Anterior cingulate cortex (tissue), 58 donors: ENCODE measurements at places on chromosomes 12 and 14.

GRCh38 chr12:34343766-34344165 is 321.5 kb downstream of the ALG10 start:
- no peak for DNase-seq

DNA sequence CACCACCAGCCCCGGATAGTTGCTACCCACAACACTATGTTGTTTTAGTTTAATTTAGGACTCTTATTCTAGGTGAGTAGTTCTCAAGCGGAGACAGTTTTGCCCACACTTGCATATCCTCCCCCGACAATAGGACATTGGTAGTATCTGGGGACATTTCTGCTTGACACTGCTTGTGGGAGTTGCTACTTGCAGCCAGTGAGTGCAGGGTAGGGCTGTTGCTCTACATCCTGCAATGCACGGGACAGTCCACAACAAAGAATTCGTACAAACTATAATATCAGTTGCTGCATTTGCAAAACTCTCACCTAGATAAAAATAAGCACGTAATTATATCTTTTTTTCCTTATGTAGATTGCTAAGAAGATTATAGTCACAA is 111.8 kb upstream of the DNM1L start:
- DNase-seq = no peak

GRCh38 chr12:6866920-6867412 is 365 bp upstream of the TPI1 start:
- no peak for DNase-seq

- no peak for DNase-seq
Measured at GRCh38 chr12:111251058-111251730, 117.7 kb downstream of the PHETA1 start.

DNA sequence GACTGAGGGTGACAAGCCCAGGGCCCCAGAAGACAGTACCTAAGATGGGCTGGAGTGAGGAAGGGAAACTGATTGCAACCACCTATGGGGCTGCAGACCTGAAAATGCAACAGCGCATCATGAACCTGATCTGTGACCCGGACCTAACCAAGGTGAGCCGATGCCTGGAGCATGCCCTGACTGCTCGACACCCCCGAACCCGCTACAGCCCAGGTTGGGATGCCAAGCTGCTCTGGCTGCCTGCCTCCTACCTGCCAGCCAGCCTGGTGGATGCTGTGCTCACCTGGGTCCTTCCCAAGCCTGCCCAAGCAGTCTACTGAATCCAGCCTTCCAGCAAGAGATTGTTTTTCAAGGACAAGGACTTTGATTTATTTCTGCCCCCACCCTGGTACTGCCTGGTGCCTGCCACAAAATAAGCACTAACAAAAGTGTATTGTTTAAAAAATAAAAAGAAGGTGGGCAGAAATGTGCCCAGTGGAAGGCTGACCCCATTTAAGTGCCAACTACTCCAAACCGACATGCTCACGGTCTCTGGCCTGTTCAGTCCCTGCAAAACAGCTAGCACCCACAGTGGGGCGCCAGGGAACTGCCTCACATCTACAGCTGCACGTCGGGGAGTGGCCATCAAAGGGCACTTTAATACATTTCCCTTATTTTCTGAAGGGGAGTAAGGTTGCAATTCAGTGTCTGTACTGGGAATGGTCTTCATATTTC is 4.2 kb downstream of the RDH5 start:
- DNase-seq = peak; percentile 45

- no peak for DNase-seq
Measured at GRCh38 chr14:47328376-47328775, 347.0 kb downstream of the MDGA2 start.

DNA sequence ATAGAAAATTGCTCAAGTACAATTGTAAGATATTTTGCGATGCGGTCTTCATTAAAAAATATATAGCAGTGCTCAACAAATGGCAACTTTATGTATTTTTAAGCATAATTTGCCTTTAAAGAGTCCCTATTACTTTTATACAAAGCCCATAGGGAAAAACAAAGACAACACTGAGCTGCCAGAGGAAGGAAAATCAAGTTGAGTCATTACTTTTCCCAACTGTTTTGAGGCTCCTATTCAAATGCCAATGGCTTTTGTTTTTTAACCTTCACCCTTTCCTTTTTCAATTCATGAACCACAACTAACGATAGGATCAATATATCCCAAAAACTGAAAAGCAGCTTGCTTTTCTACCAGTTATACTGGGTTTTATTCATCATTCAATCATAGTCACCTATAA is 157.6 kb upstream of the PLEKHA5 start:
- DNase-seq = no peak

- no peak for DNase-seq
Measured at GRCh38 chr14:77083082-77083481, 15.0 kb upstream of the CIPC start.

- DNase-seq = no peak
Measured at GRCh38 chr12:67804168-67804567, 155.6 kb downstream of the DYRK2 start.

DNA sequence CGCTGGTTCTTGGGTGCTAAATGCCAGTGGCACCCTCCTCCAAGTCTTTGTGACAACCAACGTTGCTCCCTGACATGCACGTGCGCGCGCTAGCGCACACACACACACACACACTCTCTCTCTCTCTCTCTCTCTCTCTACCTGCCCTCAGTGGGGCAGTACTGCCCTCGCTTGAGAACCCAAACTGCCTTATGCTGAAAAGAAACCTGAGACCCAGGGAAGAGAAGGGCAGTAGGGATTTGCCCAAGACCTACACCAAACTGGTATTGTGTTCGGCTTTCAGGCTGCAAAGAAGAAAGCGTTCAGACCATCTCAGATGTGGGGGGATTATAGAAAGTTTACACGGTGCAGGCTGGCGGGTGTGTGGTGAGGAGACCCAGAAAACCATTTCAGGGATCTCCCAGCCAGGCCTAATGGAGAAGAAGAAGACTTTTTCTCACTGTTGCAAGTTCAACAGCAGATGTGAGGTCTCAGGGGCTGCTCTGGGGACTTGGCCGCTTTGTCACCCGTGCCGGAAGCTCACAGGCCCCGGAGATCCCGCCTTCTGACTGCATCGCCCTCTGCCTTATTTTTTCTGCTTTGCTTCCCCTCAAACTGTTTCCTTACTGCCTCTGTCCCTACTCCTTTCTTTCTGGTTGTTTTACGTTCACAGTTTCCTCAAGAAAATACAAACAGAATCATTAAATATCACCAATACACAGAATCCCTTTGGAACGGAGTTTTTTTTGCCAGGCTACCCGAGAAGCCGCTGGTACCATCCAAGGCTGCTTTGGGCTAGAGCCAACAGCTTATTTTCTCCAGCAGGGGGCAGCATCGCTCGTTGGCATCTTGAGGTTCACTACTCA is 82.4 kb downstream of the PPM1A start:
- DNase-seq = peak; percentile 15

- no peak for DNase-seq
Measured at GRCh38 chr12:113929312-113929989, 36.7 kb downstream of the RBM19 start.

- DNase-seq = no peak
Measured at GRCh38 chr12:57016348-57016747, at the start of gene TAC3. Gene TAC3 (minus strand): TSS chr12:57016529. CDS start chr12:57015797, 732 bp downstream.
